ENCODE measurements at places on chromosomes 11 and 22.

DNA sequence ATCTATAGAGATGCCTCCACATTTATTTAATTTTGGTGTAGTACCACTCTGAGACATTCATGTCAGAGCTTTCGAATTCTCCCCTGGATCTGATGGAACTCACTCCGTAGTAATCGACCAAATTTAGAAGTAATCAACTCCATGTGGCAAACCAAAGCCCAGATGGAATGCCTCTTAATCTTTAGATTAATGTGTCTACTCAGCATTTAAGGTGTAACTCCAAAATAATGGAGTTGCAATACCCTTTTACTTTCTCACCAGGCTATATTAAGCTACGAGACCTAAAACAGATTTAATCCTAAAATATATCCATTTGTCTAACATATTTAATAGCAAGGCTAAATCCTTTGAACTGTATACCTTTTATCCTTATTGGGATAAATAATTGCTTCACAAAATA is 473.3 kb downstream of the CNTN5 start:
- no peak for DNase-seq

- no peak for DNase-seq
Measured at GRCh38 chr11:67194096-67194495, 72.2 kb upstream of the GRK2 start.

DNA sequence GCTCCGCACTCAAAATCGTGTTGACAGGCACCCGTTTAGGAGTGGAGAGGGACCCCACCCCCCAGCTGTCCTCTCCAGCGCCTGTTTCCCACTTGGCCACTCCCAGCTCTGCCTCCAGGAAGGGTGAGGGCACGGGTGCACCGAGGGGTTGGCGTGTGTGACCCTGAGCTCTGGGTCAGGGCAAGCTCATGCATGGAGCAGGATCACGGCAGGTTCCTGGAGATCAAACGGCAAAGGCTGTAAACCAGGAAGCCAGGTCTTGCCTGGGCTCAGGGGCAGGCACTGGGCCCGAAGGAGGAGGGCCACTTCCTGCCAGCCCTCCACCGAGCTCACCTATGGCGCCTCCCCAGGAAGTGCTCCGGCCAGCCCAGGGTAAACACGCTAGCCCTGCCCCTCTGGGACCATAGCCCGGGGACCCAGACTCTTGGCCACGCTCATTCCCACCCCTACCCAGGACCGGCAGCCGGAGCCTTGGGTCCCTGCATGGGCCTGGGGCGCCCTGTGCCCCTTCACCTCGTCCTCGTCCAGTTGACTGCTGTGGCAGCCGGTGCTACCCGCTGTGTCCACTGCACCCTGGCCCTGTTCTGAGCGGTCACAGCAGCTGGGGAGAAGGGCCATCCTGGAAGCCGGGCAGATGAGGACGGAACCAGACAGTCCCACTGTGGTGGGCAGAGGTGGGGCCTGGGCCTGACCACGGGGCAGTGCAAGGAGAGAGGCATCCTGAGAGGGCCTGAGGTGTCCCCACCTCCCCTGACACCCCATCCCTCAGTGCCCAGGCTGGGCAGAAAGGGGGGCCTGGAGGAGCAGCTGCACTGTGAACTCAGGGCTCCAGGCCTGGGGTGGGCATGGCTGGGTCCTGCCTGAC is 1.0 kb upstream of the EPS8L2 start:
- DNase-seq, result peak; percentile 9

DNA sequence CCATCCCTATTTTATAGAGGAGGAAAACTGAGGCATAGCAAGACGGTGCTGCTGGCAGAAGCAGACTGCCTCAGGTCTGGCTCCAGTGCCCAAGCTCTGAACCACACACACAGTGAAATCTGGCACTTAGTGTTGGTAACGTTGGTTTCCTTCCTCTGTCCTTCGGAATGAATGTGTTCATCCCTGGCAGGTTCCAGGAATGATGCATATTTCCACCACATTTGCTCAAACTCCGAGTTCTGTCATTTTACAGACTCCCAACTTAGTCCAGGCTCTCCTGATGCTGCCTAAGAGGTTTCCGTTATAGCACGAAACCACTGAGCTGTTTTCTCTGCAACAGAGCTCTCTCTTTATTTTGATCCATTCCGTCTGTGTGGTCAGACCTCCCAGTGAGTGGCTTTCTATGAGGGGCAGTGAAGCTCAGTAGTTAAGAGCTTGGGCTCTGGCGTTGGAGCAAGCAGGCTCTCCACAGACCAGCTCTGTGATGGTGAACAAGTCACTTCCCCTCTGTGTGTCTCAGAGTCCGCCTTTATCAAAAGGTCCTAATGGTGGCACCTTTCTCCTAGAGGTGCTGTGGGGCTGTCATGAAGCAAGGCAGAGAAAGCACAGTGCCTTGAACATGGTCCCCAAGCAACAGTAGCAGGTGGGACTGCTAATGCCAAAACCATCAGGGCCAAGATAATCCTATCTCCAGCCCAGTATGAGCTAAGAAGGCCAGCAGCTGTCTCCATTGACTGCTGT is 200.3 kb downstream of the MYO18B start:
- DNase-seq, result no peak

- peak; percentile 64 for DNase-seq
Measured at GRCh38 chr11:11843211-11843621, 1.4 kb downstream of the USP47 start.

- no peak for DNase-seq
Measured at GRCh38 chr11:86702220-86702983, 30.0 kb upstream of the ME3 start.

- DNase-seq, result no peak
Measured at GRCh38 chr11:122963961-122964360, 17.7 kb downstream of the BSX start.

- no peak for DNase-seq
Measured at GRCh38 chr11:34280945-34281872, 76.6 kb downstream of the ABTB2 start.

GRCh38 chr11:8251616-8252295 is 11.9 kb downstream of the LMO1 start:
- no peak for DNase-seq

- DNase-seq, result no peak
Measured at GRCh38 chr11:100667449-100667848, 19.6 kb upstream of the ARHGAP42 start.

DNA sequence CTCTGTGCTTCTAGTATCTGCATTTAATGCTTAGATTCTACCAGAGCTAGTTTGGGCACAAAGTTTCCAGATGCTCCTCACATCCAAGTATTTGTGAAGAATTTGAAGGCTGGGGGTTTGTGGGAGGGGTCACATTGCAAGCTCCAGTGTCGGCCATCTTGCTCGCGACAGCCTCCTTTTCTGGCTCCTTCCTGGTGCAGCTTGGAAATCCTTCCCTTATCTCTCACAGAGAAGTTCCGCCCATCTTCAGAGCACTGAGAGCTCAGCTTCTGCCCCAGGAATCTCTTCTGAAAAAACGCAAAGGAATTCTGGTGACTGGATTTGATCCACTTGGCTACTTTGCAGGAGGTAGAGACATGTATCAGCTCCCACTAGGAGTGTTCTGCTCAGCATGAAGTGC is 497.5 kb downstream of the TBC1D22A start:
- DNase-seq, result no peak

DNA sequence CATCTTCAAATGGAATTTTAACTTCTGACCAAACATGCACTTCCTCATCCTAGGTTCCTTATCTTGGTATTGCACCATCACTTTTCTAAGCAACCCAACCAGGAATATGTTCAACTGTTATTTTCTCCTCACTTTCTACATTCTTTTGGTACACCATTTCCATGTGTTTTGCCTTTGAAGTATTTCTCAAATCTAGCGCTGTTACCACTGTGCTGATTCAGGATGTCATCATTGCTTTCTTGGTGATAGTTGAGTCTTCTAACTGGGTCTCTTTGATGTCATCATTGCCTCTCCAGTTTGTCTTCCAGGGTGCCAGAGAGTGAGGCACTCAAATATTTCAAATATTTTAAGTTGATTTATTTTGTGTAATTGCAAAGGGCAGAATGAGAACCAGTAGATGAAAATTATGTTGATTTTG is 47.5 kb downstream of the HORMAD2 start:
- DNase-seq, result peak; percentile 46

GRCh38 chr11:110509472-110509871 is 79.7 kb downstream of the FDX1 start:
- no peak for DNase-seq

DNA sequence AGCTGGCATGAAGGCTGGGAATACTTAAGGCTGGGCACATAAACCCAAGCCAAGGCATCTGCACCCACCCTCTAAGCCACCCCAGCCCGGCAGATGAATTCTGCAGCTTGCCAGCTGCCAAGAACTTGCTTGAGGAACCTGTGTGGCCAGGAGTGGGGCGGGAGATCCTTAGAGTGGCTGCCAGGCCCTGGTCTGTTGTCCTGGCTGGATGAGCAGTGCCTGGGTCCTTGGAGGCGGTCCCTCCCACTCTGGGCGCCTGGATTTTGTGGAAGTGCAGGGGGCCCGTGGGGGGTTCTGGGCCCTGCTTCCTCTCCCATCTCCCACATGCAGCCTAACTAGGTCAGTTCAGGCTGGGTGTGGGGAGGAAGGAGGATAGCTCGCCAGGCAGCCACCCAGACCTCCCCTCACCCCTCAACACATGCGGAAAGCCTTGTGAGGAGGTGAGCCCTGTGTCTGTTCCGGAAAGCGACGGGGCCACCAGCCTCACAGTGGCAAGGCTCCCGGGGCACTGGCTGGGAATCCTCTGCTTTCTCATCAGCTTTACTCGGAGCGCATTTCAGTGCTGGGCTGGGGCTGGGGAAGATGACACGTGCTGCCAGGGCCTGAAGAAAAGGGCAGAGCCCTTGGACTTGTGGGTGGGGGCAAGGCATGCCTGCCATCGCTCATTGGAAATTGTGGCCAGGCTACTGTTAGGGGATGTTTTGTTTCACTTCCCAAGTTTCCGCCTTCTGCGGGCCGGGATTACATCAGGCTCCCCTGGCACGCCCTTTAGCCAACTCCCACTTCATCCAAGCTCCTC is 8.4 kb downstream of the DAGLA start:
- peak; percentile 35 for DNase-seq
